ENCODE measurements at places on chromosomes 13 and 19. TPM values are rescaled to one million over a fixed set of nuclear protein-coding genes. Genes with fewer than 3 reads are reported as not detected.

TMEM38A gene
- polyA plus RNA-seq, result 3.1 TPM

F10 gene
- polyA plus RNA-seq, result 41.7 TPM

ARRDC5 gene
- polyA plus RNA-seq, result 0.07 TPM

BICRA gene
- 8.1 TPM for polyA plus RNA-seq

- peak; percentile 46 for DNase-seq
Measured at GRCh38 chr13:76903544-76904162, 17.4 kb upstream of the KCTD12 start.

GRCh38 chr19:21617740-21618339 lies 112.4 kb downstream of the ZNF429 start:
- DNase-seq, result no peak

DNA sequence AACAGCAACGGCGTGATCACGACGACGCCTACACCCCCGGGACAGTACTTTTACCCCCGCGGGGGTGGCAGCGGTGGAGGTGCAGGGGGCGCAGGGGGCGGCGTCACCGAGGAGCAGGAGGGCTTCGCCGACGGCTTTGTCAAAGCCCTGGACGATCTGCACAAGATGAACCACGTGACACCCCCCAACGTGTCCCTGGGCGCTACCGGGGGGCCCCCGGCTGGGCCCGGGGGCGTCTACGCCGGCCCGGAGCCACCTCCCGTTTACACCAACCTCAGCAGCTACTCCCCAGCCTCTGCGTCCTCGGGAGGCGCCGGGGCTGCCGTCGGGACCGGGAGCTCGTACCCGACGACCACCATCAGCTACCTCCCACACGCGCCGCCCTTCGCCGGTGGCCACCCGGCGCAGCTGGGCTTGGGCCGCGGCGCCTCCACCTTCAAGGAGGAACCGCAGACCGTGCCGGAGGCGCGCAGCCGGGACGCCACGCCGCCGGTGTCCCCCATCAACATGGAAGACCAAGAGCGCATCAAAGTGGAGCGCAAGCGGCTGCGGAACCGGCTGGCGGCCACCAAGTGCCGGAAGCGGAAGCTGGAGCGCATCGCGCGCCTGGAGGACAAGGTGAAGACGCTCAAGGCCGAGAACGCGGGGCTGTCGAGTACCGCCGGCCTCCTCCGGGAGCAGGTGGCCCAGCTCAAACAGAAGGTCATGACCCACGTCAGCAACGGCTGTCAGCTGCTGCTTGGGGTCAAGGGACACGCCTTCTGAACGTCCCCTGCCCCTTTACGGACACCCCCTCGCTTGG lies 966 bp downstream of the JUNB start:
- peak; percentile 76 for DNase-seq

DNA sequence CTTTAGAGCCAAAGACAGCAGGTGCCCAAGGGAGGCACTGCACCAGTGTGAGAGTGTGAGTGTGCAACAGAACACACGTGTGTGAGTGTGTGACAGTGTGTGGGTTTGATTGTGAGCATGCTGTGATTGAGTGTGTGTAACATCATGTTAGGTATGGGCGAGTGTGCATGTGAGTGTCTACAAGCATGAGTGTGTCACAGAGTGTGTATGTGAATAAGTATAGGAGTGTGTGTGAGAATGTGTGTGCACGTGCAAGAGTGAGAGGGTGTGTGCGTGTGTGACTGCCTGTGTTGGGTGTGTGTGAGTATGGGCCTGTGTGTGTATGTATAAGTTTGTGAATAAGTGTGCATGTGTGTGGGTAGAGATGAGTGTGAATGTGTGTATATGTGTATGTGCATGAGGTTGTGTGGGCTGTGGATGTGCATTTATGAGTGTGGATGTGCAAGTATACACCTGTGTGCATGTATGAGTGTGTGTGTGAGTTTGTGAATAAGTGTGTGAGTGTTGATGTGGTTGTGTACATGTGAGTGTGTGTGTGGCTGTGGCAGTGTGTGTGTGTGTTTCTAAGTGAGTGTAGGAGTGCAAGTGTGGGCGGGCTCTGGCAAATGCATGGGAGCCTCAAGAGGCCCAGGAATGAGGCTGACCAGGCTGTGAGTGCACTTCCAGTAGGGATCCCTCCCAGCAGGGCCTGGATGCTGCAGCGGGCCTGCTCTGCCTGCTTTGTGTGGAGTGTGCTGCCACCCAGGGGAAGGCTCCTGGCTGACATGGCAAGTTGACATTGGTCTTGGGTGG lies 198.4 kb downstream of the COL4A1 start:
- peak; percentile 80 for DNase-seq

GRCh38 chr13:111973605-111974340 lies 93.2 kb upstream of the SOX1 start:
- DNase-seq, result no peak

DNA sequence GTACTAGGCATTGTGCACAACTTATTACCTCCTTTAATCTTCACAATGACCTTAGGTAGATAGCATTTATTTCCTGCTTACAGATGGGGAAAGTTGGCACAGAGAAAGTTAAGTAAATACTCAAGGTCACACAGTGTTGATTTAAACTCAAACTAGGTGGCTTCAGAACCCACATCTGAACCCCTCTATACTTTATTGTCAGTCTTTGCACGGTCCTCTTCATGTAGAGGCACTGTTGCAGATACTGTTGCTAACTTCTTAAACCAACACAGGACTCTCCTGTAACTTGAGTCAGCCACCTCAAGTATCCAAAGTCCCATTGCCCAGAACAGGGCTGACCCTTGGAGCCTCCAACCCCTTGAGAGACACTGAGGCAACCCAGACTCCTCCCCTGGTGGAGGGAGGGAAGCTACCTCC lies 48.8 kb downstream of the FRY start:
- DNase-seq, result no peak

DNA sequence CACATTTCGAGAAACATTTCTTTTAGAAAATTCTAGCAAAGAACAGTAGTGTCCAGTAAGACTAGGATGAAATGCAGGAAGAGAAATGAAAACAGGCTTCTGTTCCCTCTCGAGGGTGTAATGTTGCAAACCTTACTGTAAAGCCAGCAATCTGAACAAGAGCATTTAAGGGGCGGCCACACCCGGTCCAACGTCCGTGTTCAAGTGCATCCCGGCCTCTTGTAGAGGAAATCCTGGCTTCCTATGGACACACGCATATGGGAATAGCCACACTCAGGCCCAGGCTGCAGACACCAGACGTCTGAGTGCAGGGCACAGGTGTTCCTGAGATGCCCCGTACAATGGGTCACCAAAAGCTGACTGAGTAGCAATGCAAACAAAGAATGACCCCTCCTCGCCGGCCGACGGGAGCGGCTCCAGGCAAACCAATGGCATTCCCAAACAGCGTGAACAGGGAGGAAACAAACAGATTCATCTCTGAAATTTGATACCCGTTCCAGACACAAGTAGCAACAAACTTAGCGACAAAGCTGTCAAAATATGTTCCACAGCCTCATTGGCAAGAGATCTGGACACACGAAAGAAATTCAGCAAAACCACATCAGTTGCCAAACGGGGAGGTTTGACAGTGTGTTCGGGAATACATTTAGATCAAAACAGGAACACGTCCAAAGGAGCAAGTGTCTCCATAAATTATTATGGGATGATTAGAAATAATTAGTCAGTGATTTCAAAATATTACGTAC lies 278.6 kb upstream of the TSHZ3 start:
- DNase-seq, result no peak

- no peak for DNase-seq
Measured at GRCh38 chr19:3285647-3286176, 61.3 kb downstream of the CELF5 start.

DNA sequence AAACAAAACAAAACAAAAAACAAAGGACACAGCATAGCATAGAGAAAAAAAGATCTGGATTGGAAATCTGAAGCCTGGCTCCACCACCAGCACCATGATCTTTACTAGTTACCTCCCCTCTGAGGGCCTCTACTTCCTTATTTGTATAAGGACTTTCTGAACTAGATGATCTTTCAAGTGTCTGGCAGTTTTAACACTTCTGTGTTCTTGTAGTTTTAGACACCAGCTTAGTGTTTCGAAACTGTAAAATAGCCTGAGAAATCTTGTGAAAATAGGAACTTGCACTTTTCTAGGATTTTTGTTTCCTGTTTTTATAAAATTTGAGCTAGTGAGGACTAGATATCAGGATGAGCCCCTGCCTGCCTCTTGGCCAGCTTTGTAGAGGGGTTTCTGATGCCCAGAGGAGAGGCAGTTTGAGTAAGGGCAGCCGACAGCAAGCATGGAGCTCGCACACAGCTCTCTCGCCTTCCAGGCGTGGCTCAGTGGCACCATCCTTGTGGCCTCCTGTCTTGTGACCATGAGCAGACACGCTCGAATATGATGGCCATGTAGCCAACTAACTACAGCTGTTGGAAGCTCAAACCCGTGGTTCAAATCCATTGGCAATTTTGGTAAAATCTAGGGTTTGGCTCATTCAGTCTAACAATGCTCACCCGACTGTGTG lies 319.0 kb downstream of the KCNRG start:
- no peak for DNase-seq

DNA sequence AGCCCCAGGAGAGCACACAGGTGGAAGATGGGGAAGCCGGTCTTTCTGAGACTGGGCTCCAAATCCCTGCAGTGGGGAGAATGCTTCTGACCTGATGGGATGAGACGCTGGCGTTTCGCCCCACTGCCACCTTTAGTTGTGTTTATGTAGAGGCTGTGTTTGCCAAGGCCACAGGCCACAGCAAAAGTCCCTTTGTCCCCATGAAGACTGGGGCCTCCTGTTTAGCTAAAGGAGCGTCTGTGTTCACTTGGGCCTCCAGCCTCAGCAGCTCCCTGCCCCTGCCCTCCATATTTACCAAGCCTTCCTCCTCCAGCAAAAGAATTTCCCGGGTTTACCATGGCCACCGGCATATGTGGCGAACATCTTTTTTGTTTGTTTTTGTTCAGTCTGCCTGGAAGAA lies 10.4 kb upstream of the KLK14 start:
- DNase-seq, result no peak

DNA sequence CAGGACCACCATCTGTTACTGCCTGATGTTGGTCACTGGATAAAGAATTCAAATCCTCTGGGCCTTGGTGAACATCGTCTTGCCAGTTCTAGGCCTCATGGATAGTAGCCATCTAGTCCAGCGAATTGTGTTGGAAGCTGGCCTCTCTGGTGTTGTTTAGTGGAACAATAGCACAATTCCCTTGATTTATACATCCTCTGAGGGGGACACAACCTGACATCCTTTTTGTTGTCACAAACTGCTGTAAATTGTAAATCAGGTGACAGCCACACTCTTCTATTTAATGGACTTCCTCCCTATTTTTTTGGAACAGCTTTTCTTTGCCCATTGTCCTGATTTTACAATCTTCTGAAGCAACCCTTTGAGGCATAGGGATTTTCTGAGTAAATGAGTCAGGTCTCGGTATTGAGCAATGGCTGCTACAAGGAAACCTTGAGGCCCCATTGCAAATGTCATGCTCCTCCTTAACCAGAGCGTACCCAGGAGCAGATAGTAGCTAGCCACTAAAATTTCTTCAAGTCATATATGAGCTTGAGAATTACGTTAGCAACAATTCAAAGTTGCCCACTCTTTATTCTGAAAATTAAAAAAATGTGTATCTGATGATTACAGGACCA lies 263.3 kb downstream of the COG6 start:
- no peak for DNase-seq

DNA sequence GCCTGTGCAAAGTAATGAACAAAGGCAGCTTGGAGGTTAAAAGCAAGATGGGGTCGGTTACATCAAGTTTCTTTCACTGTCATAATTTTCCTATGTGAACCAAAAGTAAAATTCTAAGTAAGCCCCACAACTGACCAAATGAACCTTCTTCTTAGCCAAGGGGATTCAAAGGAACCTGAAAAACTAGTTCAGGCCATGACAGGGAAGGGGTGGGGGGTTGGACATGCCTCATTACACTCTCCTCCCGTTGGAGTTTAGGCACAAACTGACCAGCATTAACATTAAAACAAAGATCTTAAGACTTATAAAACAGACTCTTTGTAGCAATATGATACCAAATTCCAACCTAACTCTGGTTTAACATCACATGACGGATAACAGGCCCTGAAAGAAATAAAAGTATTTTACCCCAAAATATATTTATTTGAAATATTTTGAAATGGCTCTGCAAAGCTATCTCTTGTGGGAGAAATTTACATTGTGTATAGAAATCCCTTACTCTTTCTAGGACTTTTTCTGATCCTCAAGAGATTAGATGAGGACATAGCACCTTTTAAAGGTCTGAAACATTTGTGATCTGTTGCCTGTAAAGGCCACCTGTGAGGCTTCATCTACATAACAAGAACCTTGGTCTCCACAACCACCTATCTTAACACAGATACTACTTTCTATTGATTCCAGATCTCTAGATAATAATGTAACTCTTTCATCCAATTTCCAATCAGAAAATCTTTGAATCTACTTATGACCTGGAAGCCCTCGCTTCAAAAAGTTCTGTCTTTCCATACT lies 1829.0 kb upstream of the MIR17HG start:
- no peak for DNase-seq

- DNase-seq, result peak; percentile 78
Measured at GRCh38 chr19:18349524-18350128, 9.2 kb downstream of the PGPEP1 start.

DNA sequence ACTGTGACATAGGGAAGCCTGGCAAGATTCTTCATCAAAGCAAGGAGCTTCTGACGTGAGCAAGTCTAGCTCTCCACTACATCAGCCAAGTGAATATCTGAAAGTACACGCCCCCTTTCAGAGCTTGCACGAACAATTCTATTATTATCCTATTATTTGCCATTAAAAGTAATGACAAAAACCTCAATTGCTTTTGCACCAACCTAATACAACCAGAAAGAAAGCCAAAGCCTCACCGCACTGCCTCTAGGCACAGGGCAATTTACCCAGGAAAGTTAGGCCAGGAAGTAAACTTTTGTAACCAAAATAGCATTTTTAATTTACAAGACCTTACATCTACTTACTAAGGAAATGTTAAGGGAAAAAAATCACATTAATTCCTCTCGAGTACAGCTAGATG lies 41.2 kb downstream of the LATS2 start:
- DNase-seq, result no peak

- DNase-seq, result no peak
Measured at GRCh38 chr13:52931539-52932431, 83.3 kb upstream of the PCDH8 start.

DNA sequence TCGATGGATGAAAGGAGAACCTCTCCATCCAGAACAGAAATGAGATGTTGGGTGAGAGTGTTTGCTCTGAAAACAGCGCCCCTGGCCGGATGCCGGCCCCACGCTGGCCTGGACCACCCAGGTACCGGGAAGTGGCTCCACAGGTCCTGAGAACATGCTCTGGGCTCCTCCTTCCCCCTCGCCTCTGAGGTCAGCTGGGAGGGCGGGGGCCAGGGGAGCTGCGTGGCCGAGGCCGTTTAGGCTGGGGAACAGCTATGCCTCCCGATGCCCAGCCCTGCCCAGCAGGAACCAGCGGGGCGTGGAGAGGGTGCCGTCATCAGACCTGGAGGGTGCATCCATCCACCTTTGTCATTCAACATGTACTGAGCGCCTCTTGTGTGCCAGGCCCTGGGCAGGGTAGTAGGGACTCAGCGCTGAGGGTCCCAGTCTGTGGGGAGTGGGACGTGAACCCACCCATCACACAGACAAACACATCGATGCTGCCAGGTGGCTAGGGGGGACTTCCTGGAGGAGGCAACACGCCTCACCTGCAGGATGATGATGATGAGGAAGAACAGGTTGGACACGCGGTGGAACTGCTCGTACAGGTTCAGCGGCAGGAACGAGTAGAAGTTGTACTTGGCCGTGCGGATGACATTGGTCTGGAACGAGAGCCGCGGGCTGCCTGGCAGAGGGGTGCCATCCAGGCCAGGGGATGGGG lies 4.2 kb downstream of the ATP8B3 start:
- no peak for DNase-seq
